ENCODE measurements at places on chromosomes 12 and 14.

DNA sequence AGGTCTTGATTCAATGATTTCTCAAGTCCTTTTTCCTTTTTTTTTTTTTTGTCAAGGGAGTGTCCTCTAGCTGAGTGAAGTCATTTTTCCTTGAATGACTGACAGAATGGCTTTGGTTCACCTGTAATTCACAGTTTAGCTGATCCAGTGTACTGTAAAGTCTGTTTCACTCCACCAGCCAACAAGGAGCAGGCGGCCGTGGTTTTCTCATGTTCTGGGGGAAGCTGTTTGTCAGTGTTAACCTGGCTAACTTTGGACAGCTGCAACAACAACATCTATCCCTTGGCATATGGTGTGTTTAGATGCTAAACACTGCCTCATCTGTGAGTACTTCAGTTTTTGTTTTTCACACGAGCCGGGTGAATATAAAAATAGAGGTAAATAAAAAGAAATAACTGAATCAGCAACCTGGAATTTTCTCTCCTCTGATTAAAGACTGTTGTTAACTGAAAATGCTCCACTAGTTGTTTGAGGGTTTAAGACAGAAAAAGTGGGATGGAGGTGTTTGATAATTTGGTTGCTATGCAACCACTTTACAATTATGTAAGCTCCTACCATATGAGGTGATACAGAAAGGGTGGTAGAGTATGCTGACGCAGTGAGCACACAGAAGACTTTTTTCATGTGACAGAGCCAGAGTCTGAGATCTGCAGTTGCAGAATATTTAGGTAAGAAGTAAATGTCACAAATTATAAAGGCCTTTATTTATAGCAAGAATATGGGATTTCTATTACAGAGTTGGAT lies 50.3 kb upstream of the SLC2A13 start:
- no peak for DNase-seq

GRCh38 chr12:109617491-109617890 lies 43.9 kb downstream of the MVK start:
- peak; percentile 88 for DNase-seq

DNA sequence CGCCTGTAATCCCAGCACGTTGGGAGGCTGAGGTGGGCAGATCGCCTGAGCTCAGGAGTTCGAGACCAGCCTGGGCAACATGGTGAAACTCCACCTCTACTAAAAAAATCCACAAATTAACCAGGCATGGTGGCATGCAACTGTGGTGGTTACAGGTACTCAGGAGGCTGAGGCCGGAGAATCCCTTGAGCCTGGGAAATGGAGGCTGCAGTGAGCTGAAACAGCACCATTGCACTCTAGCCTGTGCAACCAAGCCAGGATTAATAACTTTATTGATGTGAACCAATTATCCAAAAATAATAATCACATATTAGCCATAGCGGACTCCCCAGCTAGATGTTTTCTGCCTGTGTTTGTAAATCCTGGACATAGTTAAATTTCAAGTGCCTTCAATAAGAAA lies 1.8 kb upstream of the NUDT4 start:
- DNase-seq, result no peak

DNA sequence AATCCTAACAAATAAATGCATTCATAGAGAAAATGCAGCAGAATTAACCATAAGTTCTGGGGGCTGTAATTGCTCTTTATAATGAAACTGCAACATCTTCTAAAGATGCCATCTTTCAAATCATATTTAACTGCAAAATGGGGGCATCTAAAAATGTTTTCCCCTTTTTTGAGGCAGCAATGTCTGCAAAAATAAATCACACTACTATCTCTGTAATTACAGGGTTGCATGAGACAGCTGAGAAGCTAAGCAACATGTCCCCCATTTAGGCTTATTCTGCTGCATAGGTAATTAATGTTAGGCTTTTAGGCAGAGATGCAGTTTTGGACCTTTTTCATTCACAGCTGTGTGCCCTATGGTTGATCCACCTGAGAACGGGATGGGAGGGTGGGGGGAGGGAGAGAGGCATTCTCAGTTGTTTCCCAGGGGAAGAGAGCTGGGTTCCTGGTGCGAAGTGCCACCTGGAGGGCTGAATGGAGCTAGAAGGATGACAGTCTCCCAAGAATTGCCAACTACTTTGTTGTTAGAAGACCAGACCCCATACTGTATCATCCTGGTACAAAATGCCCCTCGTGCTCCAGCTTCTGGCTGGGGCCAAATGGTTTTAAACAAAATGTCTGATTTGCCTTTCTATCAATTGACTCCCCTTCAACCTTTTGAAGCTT lies 154.2 kb downstream of the APAF1 start:
- no peak for DNase-seq

DNA sequence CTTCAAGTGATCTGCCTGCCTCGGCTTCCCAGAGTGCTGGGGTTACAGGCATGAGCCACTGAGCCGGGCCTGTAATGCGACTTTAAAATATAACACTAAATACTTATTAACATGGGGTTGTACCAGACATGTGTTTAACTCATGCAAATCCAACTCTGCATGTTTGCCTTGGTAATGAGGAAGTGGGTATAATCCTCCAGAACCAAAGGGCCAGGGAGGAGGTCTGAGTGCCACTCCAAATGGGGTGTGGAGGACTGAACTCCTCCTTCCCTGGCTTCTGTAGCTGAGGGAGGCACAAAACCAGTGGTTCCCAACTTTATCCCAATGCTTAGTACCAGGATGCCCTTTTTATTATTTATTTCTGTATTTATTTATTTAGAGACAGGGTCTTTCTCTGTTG lies 61.6 kb upstream of the MED13L start:
- DNase-seq, result no peak

- peak; percentile 68 for DNase-seq
Observed at GRCh38 chr14:65222440-65222858, 120.1 kb upstream of the MAX start.

- DNase-seq, result peak; percentile 9
Observed at GRCh38 chr12:123571343-123571813, 13.0 kb upstream of the TMED2 start.

- DNase-seq, result no peak
Observed at GRCh38 chr14:101033446-101034165, 130.1 kb upstream of the RTL1 start.

DNA sequence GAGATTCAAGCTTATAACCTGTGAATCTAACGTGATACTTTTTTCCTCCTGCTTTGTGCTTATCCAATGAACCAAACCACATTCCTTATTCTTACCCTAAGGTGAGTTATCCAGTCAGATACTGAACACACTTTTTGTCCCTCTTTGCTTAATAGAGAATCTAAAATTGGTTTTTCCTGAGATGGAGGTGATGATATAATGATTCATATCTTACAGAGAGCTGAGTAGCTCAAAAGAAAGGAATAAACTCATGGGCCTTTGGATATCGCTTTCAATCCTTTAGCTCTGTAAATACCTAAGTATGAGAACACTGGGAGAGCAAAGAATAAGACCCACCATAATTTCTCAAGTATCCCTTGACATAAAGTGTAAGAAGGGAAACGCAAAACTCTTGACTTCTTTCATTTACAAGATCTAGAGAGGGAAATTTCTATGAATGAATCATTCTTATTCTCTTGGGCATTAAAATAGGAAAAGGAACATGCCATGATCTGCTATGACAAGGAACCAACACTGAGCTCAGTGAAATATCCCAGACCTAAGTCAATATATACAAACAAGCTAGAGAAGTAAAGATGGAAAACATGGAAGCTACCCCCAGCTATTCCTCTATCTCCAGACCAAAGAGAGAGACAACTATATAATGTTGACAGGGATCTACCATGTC lies 81.8 kb upstream of the STAC3 start:
- no peak for DNase-seq

DNA sequence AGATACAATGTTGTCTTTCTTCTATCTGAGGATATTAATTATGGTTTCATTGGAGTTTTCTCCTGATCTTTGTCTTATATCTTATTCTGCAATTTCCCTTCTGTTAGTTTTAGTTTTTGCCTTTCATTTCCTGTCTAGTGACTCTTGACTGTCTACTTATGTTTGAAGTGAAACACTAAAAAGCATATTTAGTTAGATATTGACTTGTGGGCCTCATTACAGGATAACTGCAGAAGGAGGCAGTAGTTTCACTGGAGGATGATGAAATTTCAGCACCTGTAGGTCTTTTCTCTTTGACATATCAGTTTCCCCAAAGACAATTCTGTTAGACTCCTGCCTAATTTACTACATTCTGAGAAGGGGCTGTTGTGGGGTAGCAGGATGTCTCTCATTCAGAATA lies 97.5 kb upstream of the NEDD1 start:
- no peak for DNase-seq

- no peak for DNase-seq
Observed at GRCh38 chr12:1878695-1879094, 39.8 kb downstream of the CACNA2D4 start.

GRCh38 chr12:65279369-65280112 lies 1.1 kb downstream of the MSRB3 start:
- DNase-seq, result no peak

GRCh38 chr12:132558042-132558856 lies 52.1 kb downstream of the LRCOL1 start:
- DNase-seq, result no peak

DNA sequence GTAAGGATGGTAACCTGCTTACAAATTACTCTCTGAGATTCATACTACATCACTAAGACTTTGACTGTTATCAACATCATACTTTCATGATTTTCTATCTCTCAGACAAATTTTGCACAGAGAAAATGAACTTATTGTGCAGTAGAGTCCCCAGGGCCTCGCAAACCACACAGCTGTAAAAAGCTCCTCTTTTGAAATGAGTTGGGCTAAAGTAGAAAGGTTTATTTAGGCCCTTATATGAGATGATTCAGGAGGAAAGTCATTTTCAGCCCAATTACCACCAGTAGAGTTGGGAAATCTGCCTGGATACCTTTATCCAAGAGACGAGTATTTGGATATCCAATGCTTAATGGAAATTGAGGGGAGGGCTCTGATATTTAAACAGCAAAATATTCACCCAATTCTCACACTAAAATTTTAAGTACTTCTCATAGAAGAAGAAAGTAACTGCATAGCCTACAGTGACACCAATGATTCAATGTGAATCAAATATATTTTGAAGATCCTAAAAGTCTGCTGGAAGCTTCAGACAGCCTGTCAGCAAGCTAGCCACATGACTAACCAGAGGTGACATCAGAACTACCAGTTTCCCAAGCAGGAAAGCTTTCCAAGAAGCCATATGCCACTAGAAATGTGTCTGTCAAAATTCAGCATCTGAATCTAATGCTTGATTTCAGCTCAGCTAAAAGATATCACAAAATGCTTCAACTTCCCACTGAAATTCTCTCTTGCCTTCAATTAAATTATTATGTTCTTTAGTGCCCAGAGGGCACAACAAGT lies 190.1 kb upstream of the SYT1 start:
- DNase-seq, result no peak

GRCh38 chr14:73997944-73998447 lies 21.1 kb downstream of the ENTPD5 start:
- DNase-seq, result no peak

DNA sequence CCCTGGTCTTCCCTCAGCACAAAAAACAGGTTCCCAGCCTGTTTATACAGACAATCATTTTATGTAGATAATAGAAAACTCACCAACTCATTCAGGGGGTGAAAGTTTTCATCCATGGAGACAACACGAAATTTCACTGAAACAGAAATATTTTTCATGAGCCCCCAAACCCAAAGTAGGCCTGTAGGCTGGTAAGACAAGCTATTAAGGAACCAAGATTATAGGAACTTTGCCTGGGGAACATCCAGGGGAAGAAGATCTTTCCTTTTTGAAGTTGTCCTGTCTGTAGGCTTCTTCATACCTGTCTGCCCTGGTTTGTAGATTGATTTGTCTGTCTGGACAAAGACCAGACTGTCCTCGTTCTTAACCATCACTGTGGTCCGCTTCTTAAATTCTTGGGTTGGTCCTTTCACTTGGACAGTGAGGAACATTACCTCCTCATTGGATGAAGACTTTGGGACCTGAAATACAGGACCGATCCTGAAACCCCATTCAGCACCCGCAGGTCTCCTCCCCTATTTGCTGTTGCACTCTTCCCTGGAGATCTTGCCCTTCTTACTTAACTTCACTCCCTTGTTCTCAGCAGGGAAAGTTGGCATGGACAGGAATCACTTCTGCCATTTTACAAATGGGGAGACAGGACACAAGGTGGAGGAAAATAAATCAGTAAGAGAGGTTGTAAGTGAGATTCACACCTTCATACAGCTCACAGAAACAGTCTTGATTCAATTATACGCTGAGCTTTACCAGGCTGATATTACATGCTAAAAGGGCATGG lies 3.5 kb downstream of the A2M start:
- DNase-seq, result no peak

DNA sequence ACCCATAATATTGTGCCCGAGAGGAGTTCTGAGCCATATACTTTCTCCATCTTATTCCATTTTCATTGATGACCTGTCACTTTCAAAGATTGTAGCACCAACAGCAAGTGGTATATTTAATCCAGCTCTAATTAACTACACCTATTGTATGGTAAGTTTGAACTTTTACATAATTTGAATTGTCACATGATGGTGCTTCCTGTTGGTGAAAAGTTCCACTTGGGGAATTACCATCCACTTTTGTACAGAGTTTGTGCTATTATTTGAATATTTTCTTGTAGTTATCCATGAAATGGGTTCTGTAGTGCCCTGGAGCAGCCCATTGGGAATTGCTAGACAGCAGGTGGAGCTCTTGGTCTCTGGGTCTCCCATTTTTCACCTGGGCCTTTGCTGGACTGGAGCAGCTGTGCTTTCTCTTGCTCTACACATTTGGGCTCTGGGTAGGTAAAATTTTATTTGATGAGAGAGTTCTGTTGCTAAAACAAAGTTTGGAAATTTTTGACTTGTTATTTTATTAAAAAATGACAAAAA lies 3.0 kb downstream of the SMCO3 start:
- DNase-seq, result no peak

- no peak for DNase-seq
Observed at GRCh38 chr12:31203261-31203660, 122.7 kb downstream of the SINHCAF start.

All from hypothalamus (tissue), 51 donors.